Mesothelial cell of epicardium (in vitro differentiated cells): ENCODE measurements at places on chromosomes 11 and 22. TPM values are rescaled to one million over a fixed set of nuclear protein-coding genes. Genes with fewer than 3 reads are reported as not detected.

The KCNJ4 gene
- 2.5 to 2.8 TPM (median 2.6 TPM) in 3 replicates for total RNA-seq

The PTPRCAP gene
- 1.4 to 1.8 TPM (median 1.6 TPM) in 3 replicates for total RNA-seq

The ANO3 gene
- 0.07 to 0.13 TPM in 2 of 3 replicates, not detected in the other for total RNA-seq

The SNX19 gene
- 55.9 to 60.1 TPM (median 56.8 TPM) in 3 replicates for total RNA-seq

The TREH gene
- 0.11 TPM in 1 of 3 replicates, not detected in the others for total RNA-seq

The SLC22A6 gene
- total RNA-seq: not detected in 3 replicates

The PHOX2A gene
- total RNA-seq: not detected in 3 replicates

The NTM gene
- total RNA-seq: 3.9 to 6.2 TPM (median 5.1 TPM) in 3 replicates

The C22orf15 gene
- 0.36 to 0.82 TPM (median 0.52 TPM) in 3 replicates for total RNA-seq

The SIK2 gene
- 17.1 to 18.7 TPM (median 17.1 TPM) in 3 replicates for total RNA-seq

The NLRP14 gene
- 0.51 to 0.58 TPM (median 0.54 TPM) in 3 replicates for total RNA-seq

The FGF4 gene
- total RNA-seq: not detected in 3 replicates
